ENCODE measurements at places on chromosomes 7 and 10.
A peak's percentile ranks its signal among the peaks of the same experiment; 100 is the strongest.

DNA sequence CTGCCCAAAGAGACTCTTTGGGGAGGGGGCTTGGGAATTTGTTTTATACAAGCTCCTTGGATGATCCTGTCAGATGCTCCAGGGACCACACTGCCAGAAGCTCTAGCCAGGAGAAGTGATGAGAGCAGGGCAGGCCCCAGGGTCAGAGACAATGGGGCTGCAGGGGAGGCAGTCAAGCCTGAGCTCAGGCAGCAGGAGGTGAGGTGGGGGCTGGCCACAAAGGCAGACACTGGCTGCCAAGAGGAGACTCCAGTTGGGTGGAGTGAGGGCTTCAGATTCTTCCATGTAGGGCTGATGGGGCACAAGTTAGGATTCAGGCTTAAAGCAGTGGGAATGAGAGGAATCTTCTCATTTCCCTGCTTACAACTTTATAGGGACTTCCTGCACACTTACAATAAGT lies 35.6 kb upstream of the LOXL4 start:
- no peak for DNase-seq

DNA sequence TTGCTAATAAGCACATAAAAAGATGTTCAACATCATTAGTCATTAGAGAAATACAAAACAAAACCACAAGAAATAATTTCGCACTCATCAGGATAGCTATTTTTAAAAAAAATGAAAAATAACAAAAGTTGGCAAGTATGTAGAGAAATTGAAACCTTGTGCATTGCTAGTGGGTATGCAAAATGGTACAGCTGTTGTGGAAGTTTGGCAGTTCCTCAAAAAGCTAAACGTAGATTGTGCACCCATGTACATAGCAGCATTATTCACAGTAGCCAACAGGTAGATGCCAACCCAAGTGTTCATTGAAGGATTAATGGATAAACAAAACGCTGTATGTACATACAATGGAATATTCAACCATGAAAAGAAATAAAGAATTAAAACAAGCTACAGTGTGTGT lies 35.3 kb upstream of the STARD3NL start:
- DNase-seq = no peak

DNA sequence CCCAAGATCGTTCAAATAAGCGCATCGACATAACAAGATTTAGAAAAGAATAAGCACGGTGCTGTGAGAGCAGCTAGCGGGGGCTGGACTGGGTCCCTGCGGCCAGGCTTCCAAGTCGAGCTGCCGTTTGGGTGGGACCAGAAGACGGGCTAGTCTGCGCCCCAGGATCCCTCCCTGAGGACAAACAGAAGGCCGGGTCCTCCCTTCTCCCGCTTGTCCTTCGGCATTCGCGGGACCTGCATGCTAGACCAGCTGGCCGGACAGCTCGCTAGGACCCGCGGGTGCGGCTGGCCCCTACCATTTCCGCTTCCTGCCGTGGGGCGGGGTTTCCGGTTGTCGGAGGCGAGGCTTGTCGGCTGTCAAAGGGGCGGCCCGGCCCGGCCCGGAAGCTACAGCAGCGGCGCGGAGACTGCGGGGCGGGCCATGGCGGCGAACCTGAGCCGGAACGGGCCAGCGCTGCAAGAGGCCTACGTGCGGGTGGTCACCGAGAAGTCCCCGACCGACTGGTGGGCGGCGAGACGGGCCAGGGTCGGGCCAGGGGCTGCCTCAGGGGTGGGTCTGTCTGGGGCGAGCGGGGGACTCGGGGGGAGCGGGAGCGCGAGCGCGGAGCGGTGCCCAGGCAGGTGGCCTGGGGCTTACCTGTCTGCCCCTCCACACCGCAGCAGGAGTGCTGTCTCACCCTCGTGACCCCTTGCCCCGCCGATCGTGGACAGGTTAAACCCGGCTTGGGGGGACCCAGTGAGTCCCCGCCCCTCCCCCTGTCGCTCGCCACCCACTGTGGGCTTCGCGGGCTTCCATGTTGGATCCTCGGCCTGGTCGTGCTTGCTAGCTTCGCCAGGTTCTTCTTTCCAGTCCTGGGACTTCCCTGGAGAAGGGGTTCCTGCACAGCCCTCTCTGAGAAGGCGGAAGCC lies at the start of gene DBNL:
Gene DBNL (plus strand): TSS at position 388 of the 911 bp plus-strand sequence. CDS start 36 bp downstream, at position 424.
- DNase-seq = peak; percentile 74

GRCh38 chr10:44293306-44293778 lies 91.6 kb downstream of the CXCL12 start:
- no peak for DNase-seq

- no peak for DNase-seq
Measured at GRCh38 chr10:6365384-6365783, 162.7 kb downstream of the PFKFB3 start.

DNA sequence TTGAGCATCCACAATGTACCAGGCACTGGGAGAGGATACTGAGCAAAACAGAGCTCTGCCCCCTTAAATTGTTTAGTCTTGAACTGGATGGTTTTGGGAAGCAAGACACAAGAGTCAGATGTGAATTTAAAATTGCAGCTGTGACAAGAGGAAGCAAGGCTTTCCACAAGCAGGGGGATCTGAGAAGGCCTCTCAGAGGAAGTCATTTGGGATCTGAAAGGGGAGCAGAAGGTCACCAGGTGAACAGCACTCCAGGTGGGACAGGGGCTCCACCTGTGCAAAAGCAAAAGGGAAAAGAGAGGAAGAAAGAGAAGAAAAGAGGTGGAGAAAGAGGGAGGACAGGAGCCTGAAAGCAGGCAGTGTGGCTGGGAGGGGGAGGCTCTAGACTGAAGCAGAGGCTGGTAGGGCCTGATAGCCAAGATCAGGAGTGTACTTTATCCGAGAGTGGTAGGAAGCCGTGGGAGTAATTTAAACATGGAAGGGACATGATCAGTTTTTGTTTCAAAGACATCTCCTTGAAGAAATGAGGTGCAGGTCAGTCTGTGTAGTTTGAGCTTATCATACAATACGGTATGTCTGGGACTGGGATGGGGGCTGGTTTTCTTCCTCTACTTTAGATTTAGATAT lies 76.1 kb upstream of the DUSP5 start:
- DNase-seq = no peak

DNA sequence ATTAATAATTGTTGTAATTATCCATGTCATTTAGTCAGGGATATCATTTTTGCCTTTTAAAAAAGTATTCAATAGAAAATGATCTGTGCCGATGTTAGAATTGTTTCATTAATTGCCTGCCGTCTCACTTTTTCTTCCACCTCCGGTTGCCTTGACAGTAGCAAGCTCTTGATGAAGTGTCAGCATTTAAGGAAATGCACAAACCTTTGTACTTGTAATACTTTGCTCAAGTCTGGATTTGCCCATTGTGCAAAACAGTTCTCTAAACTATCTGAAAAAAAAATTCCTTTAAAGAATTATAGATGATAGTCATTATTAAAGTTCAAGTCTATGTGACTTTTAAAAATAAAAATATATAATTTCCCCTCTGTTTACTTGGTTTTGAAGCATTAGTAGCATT lies 619.7 kb downstream of the GATA3 start:
- no peak for DNase-seq

- peak; percentile 42 for DNase-seq
Measured at GRCh38 chr10:105691811-105692210, 1050.7 kb downstream of the SORCS3 start.

GRCh38 chr7:30817371-30817767 lies 46.2 kb downstream of the MINDY4 start:
- DNase-seq = no peak

DNA sequence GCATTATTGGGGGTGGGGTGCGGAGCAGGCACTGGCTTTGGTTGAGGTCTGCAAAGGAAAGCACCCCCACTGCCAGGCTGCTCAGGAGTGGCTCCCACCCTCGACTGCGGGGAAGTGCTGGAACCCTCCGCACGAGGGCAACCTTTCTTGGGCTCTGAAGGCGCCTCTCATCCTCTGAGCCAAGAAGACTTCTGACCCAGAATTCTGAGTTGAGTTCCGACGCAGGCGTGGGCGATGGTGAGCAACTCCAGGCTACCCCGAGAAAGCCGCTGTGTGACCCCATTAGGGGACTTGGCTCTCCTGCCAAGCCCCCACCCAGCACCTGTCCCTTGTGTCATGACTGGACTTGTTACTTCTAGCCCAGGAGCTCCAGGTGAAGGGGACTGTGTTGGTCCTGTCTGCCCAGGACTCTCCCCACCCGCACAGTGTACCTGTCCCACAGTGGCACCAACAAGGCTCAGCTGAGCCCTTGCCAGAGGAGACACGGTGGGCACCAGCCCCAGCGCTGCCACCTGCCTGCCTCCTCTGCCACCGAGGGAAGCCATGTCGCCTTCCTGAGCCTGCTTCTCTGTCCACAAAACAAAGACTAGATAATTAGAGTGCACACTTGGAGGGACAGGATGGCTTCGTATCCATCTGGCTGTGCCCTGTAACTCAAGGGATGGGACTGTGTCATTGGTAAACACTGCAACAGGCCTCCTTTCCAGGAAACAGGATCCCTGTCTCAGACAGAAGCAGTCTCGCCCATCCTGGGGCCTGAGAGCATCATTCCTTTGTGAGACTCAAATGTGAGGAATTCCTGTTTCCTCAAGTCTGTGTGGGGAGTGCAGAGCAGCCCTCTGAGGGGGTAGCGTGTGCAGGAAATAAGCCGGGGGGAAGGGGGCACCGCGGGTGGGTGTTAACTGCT lies 128.8 kb downstream of the LHPP start:
- DNase-seq = no peak

GRCh38 chr7:157528785-157529341 lies 192.1 kb downstream of the DNAJB6 start:
- no peak for DNase-seq

DNA sequence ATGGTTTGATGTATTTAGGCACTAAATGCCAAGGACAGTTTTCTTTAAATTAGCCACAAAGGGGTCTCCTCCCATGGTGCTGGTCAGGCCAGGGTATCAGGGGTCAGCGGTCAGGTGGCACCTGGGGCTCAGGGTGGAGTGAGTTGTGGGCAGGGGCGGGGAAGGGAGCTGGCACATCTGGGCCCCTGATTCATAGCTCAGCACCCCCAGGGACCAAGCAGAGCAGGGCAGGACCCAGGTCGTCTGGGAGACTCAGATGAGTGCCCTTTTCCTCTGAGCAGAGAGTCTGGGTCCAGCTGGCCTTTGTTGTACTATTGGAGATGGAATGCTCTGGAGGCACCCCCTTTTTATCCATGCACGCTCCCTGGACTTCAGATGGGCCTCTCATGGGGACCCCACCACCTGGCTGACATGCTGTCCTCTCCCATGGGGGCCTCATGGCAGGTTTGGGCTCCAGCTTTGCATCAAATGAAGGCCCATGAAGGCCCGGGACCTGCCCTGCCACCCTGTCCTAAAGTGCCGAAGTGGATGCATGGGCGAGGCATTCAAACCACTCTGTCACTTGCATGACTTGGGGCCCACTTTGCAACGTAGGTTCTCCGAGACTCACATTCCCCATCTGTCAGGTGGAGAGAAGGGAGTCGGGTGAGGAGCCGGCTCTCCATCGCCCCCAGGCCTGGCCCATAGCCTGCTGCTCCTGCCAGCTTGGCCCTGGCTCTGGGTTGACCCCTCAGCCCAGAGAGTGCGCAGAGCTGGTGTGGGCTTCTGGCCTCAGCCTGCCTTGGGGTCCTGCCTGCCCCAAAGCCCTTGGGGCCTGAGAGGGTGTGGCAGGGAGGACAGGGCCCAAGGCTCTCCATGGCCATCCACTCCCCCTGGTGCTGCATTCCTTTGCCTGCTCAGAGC lies 66.4 kb downstream of the RAMP3 start:
- no peak for DNase-seq

- DNase-seq = peak; percentile 4
Measured at GRCh38 chr10:80260295-80261243, 28.9 kb downstream of the MAT1A start.

- DNase-seq = no peak
Measured at GRCh38 chr7:24325708-24326107, 41.7 kb downstream of the NPY start.

DNA sequence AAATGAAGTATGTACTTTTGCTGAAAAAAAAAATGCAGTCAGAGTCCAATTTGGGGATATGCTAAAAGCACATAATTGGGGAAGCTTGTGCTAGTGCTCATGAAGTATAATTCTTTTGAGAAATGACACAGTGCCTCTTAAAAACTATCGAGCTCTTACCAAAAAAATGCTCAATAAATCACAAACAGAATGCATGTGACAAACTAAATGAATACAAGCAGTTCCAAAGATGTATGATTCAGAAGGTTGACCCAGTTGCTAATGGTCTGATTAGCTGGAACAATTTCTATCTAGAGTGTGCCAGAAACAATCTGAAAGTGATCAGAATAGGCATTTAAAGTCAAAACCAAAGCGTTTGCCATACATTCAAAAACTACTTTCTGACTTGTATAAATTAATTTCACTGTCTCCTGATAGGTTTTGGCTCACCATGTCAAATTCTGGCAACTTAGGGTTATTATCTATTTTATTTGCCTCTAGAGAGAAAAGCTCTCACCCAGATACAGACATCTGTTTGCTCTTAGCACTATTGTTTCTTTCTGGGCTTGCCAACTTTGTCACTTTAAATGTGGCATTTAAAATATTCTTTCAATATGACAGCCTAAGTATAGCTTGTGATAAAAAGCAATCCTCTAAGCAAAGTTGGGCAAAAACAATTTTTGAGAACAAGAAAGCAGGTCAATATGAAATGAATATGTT lies 114.7 kb upstream of the AHR start:
- DNase-seq = peak; percentile 27

GRCh38 chr7:76296743-76297740 lies 5.4 kb upstream of the HSPB1 start:
- peak; percentile 96 for DNase-seq

DNA sequence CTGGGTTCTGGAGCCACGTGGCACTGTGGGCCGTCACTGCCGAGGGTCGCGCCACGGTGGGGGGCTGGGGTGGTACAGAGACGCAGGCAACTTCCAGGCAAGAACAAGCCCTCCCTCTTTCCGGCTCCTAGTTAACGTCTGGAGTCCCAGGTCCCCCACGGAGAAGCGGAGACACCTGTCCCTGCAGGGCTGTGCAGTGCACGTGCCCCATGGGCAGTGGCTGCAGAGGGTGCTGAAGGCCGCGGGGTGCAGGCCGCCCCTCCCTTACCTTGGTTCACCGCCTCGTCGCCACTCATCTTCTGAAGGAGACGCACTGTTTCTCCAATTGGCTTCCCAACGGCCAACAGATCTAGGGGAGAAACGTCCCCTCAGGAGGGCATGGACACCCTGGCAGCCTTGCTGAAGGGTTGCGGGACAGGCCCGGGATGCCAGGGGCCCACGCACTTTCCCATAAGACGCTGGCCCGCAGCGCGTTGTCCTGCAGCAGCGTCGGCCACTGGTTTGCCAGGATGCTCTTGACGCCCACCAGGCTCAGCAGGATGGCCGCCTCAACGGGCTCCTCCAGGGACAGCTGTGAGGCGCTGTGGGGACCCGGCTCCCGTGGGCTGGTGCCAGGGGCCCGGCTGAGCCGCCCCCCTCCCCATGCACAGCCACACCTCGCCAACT lies 24.3 kb upstream of the NKX6-2 start:
- DNase-seq = no peak

DNA sequence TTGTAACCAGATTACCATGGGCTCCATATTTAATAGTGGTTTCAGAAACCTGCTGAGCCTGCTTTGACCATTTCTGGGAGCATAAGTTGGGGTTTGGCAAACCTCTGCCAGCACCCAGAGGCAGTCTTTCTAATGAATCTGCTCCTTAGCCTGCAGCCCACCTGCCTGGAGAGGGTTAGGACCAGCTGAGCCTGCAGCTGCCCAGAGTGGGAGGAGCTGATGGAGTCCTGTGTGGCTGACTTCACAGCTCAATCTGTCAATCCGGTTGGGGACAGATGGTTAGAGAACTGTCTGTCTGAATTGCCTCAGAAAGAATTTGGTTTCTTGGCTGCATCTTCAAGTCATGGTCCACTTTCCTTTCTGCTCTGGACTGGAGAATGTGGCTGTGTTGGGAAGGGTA lies 444.6 kb downstream of the NRG3 start:
- DNase-seq = no peak

GRCh38 chr10:21522631-21523406 lies 2.7 kb downstream of the SKIDA1 start:
- no peak for DNase-seq

Data from amniotic epithelial cell (primary cell).